ENCODE measurements at places on chromosomes 12 and 14.

GRCh38 chr12:48197549-48197970 lies 5.5 kb downstream of the OR10AD1 start:
- DNase-seq, result peak; percentile 42

DNA sequence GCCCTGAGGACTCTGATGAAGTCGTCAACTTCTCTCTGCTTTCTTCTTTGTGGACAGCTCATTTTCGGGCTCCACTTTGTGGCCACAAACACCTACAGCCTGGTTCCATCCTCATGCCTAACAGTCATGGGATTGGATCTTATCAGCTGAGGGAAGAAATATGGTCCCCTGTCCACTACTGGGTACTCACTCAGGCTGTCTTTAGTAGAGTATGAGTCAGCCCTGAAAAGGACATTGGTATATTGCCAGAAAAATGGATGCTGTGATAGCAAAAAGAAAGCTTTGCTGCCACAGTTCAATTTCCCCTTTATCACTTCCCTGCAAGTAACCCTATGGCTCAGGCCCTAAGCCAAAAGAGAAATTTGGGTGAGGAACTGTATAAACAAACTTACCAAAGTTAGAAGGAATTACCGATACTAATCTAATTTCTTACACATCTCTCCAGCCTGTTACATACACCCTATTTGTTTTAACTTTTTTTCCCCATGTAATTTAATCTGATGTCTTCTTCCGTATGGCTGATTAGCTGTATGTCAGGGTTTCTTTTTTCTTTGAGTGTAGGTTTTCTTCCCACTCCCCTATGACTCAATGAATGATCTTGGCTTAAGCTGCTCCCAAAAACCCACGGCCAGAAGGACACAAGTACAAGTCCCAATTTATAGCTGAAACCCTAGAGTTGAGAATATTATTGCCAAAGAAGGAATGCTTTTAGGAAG lies 29.1 kb downstream of the MTHFD1 start:
- no peak for DNase-seq

GRCh38 chr14:61300209-61300608 lies 19.1 kb upstream of the TMEM30B start:
- no peak for DNase-seq

- no peak for DNase-seq
Measured at GRCh38 chr12:115380546-115381120, 696.7 kb upstream of the TBX3 start.

- DNase-seq, result no peak
Measured at GRCh38 chr12:8779862-8780261, 42.6 kb upstream of the A2ML1 start.

DNA sequence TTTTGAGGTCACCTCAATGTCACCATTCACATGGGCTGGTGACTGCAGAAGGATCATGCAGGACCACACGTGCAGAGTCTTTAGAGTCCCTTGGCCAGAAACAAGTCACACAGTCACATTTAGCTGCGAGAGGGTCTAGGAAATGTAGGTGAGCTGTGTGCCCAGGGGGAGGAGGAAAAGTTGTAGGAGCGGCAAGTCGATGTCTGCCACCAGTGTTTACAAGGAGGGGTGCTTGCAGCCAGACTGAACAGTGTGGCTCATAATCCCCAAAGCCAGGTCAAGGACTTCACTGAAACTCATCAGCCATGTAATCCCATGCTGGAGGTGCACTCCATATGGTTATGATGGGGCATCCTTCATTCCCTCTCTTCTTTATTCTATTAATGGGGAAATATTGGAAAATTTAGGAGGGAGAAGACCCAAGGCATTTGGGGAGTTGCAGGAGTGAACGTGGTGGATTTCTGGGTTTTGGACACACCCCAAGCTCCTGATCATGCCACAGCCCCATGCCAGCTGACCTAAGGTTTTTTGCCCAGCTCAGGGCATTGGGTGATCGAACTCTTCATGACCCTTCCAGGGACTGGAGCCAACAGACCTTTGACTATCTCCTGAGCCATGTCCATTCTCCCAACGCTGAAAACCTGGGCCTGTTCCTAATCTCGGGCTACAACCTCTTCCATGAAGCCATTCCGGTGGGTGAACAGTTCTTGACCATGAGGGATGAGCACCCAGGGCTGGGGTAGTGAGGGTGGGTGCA lies 7.2 kb downstream of the DAO start:
- DNase-seq, result no peak

Data from SW480 (cell line).